Omental fat pad (tissue), 4 donors: ENCODE measurements at places on chromosomes 16 and 17. TPM values are rescaled to one million over a fixed set of nuclear protein-coding genes. Genes with fewer than 3 reads are reported as not detected.

The OTOP2 gene
- total RNA-seq: not detected

The SLC13A5 gene
- total RNA-seq: not detected

GRCh38 chr16:70684146-70685060, 1.4 kb downstream of the MTSS2 start:
- no peak for DNase-seq

DNA sequence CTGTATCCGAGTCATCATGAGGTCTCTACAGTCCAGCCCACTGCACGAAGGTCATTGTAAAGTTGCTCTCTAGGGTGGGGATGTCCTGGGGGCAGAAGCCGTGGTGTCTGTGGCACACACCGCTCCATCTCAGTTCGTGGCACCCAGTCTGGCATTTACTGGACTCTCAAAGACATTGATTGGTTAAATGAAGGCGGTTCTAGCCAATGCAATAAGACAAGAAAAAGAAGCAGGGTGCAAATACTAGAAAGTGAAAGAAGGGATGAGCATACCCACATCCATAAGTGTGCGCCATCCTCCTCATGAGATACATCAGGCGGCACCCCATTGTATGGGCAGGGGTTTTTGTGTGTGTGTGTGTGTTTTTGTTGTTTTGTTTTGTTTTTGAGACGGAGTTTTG, 10.7 kb upstream of the ATP2A3 start:
- no peak for DNase-seq

DNA sequence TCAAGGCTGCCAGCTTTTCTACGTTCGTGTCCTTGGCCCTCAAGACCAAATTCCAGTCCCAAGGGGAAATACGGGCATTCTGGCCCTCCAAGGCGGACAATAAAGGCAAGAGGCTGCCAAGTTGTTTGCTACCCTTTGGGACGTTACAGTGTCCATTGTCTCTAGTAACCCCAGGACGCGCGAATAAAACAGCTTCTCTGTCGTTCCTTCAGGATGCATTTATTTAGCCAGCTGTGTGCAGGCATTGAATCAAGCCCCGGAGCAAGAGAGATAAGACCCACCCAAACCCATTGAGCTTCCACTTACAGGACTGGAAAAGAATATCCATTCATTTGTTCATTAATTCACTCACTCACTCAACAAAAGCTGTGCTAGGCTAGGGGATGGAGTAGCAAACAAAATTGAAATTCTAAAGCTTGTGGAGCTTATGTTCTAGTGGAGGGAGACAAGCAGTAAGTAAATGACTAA, 656 bp downstream of the MRPL58 start:
- DNase-seq: no peak

- no peak for DNase-seq
These were observed 80.1 kb downstream of the DNAH17 start for GRCh38 chr17:78497115-78497540.
